ENCODE measurements at places on chromosomes 2 and 18. TPM values are rescaled to one million over a fixed set of nuclear protein-coding genes. Genes with fewer than 3 reads are reported as not detected.

- peak overlapping the region; percentile 8 for H3K27ac ChIP-seq
- H3K36me3 ChIP-seq = peaks cover 3% of the 10 kb centered on the region
- DNase-seq = peak; percentile 81
- no peaks in the 10 kb centered on the region for H3K27me3 ChIP-seq
These were observed 230.2 kb upstream of the ZC3H15 start for GRCh38 chr2:186255823-186256222.

- peaks cover 9% of the 10 kb centered on the region for H3K4me1 ChIP-seq
- H3K27ac ChIP-seq = no peak overlapping the region
- no peaks in the 10 kb centered on the region for H3K27me3 ChIP-seq
- no peak for DNase-seq
- no peaks in the 10 kb centered on the region for H3K36me3 ChIP-seq
- no peak overlapping the region for H3K4me3 ChIP-seq
These were observed 123.8 kb downstream of the MBP start for GRCh38 chr18:77008576-77009315.

DNA sequence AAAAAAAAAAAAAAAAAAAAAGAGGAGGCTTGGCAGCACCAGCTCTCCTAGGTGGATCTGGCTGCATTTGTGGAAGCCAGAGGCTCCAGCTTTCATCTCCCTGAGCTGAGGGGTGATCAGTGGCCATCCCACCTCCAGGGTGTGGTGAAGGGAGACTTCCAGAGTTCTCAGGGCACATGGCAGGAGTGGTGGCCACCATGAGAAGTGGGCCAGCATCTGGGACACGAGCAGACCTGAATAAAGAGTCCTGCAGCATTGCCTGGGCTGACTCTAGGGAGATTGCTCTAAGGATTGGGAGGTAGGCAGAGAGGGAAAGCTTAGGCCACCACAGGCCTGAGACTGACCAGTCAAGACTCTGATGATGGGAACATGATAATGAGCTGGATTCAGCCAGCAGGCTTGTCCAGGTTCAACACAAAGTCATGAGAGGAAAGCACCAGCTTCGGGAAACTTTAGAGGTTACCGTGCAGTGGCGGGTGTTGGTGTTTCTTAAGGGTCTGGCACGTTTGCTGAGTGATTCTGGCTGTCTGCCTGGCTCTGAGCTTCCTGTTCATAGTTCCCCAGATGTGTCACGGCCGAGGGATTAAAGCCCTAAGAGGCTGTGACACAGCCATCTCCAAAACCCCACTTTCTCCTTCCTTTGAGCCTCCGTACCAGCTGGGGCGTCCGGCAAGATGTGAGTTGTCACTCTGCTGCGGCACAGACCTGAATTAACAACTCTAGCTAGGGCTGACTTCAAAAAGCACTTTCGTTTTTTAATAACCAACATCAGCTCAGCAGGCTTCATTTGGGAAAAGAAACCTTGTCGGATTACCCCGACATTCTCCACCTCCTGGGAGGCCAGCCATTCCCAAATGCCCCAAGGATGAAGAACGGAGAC is 38.3 kb upstream of the IL1R1 start:
- H3K27ac ChIP-seq = no peak overlapping the region
- no peaks in the 10 kb centered on the region for H3K4me1 ChIP-seq
- H3K27me3 ChIP-seq = no peaks in the 10 kb centered on the region

- H3K27me3 ChIP-seq = no peaks in the 10 kb centered on the region
- no peaks in the 10 kb centered on the region for H3K36me3 ChIP-seq
- no peak overlapping the region for H3K27ac ChIP-seq
- no peaks in the 10 kb centered on the region for H3K4me1 ChIP-seq
- DNase-seq = no peak
These were observed 21.1 kb upstream of the RPL31 start for GRCh38 chr2:100981011-100981410.

DYNAP gene
- 2.3 TPM for total RNA-seq

GPR45 gene
- not detected for total RNA-seq

CDH2 gene
- total RNA-seq = 36.2 TPM
